ENCODE measurements at places on chromosomes 1 and 21. TPM values are rescaled to one million over a fixed set of nuclear protein-coding genes. Genes with fewer than 3 reads are reported as not detected.

DNA sequence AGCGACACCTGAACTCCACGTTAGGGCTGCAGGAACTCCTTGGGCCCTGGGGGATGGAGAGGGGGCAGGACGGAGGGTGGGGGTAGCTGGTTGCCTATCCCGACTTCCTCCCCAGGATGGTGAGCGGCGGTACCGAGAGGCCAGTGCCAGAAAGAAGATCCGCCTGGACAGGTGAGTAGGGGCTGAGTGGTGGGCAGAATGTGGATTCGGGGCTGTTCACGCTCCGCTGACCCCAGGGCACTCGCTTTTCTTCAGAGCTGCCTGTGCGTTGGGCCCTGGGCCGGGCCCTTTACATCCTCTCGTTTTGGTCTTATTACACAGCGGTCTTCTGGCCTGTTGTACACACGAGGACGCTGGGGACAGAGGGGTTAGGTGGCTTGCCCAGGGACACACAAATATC, 20.8 kb downstream of the FAM151A start:
- no peaks in the 10 kb centered on the region for H3K27me3 ChIP-seq
- H3K4me3 ChIP-seq, result no peak overlapping the region
- no peak for DNase-seq
- H3K36me3 ChIP-seq, result peaks cover 3% of the 10 kb centered on the region
- no peak overlapping the region for H3K27ac ChIP-seq
- no peaks in the 10 kb centered on the region for H3K4me1 ChIP-seq

DNA sequence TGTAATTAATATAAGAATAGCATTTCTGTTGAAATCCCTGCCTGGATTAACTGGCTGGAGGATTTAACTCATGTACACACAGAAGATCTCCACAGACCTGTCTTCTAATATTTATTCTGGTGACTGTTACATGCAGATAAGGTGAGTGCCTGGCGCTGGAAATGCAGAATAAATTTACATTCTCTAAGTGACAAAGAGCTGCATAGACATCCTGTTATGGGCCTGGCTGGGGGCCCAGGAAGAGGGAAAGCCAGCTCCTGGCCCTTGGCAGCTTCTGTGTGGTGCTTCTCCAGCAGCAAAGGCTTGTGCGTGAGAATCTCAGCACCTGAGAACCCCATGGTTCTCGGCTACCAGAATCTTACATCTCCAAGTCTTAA, 446.6 kb downstream of the PTPRU start:
- no peaks in the 10 kb centered on the region for H3K27me3 ChIP-seq
- no peaks in the 10 kb centered on the region for H3K4me1 ChIP-seq
- H3K4me3 ChIP-seq, result no peak overlapping the region
- DNase-seq, result no peak

The IL23R gene
- 0.30 TPM for total RNA-seq

- no peaks in the 10 kb centered on the region for H3K36me3 ChIP-seq
- no peaks in the 10 kb centered on the region for H3K4me1 ChIP-seq
- H3K27me3 ChIP-seq, result no peaks in the 10 kb centered on the region
Measured at GRCh38 chr1:111369645-111370044, 57.9 kb downstream of the OVGP1 start.

- DNase-seq, result no peak
- no peaks in the 10 kb centered on the region for H3K4me1 ChIP-seq
- H3K27ac ChIP-seq, result no peak overlapping the region
Measured at GRCh38 chr1:185498207-185498606, 181.2 kb upstream of the IVNS1ABP start.

The ZC3H12A gene
- 24.3 TPM for total RNA-seq

DNA sequence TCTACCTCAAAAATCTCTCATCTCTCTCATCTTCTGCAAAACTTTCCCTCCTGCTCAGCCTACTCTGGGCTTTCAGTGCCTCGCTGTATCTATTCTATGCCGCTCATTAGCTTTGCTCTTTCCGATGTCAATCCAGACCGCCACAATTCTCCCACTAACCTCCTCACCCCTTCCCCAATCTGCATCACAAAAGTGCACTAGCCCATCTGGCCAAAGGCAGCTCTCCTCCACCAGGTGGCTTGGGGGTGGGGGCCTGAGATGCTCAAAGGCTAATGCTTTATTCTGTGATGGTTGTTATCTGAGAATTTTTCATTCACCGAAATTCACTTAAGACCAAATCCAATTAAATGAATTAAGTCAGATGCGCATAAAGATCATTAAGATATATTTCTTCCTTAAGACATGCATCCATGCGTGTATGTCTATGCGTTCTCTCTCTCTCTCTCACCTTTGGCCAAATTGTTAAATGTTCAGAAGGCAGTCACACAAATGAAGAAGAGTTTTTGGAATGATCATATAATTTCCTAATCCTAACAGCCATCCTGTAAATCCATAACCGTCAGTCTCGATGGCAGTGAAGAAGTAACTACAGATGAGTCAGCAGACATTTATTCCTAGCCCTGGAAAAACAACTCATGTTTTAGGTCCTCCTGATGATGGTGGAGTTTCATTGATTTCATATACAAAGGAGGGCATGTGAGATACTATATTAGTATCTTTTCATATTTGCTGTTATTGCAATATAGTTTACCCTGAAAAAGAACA, 111.3 kb downstream of the C1orf21 start:
- no peaks in the 10 kb centered on the region for H3K36me3 ChIP-seq
- no peak overlapping the region for H3K4me3 ChIP-seq
- H3K4me1 ChIP-seq, result no peaks in the 10 kb centered on the region
- H3K27ac ChIP-seq, result no peak overlapping the region
- no peak for DNase-seq

DNA sequence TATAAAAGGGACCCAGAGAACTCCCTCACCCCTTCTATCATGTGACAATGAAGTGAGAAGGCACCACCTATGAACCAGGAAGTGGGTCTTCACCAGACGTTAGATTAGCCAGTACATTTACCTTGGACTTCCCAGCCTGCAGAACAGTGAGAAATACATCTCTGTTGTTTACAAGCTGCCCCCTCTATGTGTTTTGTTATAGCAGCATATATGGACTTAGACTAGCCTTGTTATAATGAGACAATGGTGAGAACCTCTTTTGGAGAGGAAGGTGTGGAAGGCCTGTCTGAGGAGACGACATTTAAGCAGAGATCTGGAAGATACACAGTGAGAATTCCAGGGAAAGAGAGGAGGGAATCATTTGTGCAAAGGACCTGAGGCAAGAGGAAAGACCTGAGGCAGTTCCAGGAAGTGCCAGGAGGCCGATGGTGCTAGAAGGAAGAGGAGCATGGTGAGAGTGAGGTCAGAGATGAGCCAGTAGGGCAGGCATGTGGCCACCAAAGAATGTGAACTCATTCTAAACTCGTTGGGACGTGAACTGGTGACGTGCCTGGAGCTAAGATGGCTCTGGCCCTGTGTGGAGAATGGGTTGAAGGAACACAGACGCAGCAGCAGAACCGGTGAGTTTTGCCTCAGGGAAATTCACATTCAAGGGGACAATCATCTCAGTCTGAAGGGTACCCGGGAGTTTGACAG, 98.9 kb upstream of the IRF2BP2 start:
- no peak for DNase-seq
- no peaks in the 10 kb centered on the region for H3K27me3 ChIP-seq
- H3K36me3 ChIP-seq, result no peaks in the 10 kb centered on the region
- peaks cover 30% of the 10 kb centered on the region for H3K4me1 ChIP-seq
- peak overlapping the region; percentile 84 for H3K27ac ChIP-seq
- H3K4me3 ChIP-seq, result no peak overlapping the region

DNA sequence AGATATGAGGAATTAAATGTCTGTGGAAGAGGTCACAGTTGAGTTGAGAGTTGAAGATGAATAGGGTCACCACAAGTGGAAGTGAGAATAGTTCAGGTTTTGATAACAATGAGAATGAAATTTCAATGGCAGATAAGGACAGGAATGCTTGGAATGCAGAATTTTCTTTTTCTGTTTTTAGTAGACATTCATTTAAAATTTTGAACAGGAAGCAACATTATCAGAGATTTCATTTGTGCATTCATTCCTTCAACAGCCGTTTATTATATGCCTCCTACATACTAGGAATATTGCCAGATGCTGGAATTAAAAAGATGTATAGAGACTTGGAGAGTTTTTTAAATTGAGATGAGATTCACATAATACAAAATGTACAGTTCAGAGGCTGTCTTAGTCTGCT, 126.8 kb downstream of the ITSN1 start:
- no peak overlapping the region for H3K27ac ChIP-seq
- H3K27me3 ChIP-seq, result no peaks in the 10 kb centered on the region
- DNase-seq, result no peak
- peaks cover 33% of the 10 kb centered on the region for H3K36me3 ChIP-seq
- no peaks in the 10 kb centered on the region for H3K4me1 ChIP-seq
- H3K4me3 ChIP-seq, result no peak overlapping the region

DNA sequence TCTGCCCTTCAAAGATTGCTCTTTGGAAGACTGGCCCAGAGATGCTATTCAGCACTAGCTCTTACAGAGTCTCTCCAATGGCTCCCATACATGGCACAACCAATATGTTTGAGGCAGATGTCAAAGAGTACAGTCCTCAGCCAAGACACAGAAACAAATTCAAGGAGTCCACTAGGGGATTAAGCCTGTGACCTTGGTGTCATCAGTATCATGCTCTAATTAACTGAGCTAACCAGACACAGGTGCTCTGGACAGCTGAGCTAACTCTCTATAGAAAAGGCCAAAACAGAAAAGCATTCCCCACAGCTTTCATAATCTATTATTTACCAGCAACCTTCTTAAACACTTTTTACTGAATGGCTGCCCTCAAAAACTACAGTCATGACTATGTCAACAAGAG, 666.0 kb upstream of the PLXNA2 start:
- no peaks in the 10 kb centered on the region for H3K4me1 ChIP-seq
- H3K27me3 ChIP-seq, result no peaks in the 10 kb centered on the region
- no peak overlapping the region for H3K4me3 ChIP-seq
- H3K27ac ChIP-seq, result no peak overlapping the region
- DNase-seq, result no peak

The CFAP45 gene
- total RNA-seq, result 1.2 TPM

- no peaks in the 10 kb centered on the region for H3K27me3 ChIP-seq
- H3K27ac ChIP-seq, result no peak overlapping the region
- H3K4me3 ChIP-seq, result no peak overlapping the region
- H3K36me3 ChIP-seq, result no peaks in the 10 kb centered on the region
- H3K4me1 ChIP-seq, result no peaks in the 10 kb centered on the region
- peak; percentile 21 for DNase-seq
Measured at GRCh38 chr1:24886241-24886640, 43.8 kb downstream of the RUNX3 start.

DNA sequence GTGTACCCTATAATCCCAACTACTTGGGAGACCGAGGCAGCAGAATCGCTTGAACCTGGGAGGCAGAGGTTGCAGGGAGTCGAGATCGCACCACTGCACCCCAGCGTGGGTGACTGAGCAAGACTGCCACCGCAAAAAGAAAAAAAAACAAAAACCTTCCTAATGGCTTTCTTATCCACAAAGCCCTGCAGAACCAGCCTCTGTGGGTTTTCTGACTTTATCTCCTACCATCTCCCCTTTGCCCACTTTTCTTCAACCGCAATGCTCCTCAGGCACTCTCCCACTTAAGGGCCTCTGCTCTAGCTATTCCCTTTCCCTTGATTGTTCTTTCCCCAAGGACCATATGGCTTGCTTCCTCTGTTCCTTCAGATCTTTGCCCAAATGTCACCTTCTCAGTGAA, 67.9 kb upstream of the PUM1 start:
- DNase-seq, result no peak
- no peak overlapping the region for H3K4me3 ChIP-seq
- H3K27me3 ChIP-seq, result no peaks in the 10 kb centered on the region
- no peaks in the 10 kb centered on the region for H3K4me1 ChIP-seq
- no peaks in the 10 kb centered on the region for H3K36me3 ChIP-seq

Data from upper lobe of left lung (tissue), 6 donors.